NCI-H1694 treated with DMSO at 0.1 percent for 48 hours (cell line): ENCODE measurements at places on chromosomes 12 and 14.

GRCh38 chr14:35078082-35078481 is 32.0 kb downstream of the FAM177A1 start:
- no peak for DNase-seq

- no peak for DNase-seq
These were observed 38.3 kb downstream of the GNS start for GRCh38 chr12:64720884-64721283.

DNA sequence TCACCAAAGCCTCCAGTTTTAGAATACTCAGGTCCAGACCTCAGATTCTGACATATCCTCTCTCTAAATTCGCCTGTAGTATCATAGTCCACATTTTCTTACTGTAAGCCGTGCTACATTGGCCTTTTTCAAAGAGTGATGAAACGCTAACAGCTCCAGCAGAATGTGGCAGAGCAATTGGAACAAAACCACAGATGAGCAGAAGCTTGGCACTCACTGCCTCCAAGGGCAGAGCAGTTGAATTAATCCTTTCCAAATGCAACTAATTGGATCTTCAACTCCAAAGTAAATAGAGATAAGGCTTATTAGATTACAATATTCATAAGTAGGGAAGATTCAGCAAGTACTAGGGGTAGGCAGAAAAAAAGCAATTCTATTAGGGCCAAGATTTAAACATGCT is 128.3 kb downstream of the SLC35F4 start:
- no peak for DNase-seq

- DNase-seq, result no peak
These were observed 65.8 kb downstream of the DUSP6 start for GRCh38 chr12:89286501-89286900.

DNA sequence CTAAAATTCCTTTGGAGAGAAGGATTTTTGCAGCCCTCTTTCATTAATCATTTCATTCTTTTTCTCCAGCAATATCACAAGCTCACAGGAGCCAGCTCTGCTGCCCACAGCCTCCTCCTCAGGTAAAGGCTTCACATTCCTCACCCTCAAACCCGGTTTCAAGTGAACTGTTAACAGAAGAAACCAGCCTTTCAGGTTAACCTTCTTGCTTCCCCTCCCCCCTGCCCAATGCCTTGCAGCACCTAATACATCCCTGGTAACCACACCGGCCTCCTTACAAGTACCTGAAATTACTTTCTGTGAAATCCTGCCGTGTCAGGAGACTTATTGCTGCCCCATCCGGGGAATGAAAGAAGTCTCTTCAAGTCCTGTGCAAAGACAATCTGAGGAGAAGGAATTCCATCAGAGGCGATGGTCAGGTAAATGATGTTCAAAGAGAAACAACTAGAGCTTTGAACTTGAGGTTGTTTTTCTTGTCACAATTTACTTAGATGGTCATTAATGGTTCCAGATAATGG is 111.2 kb downstream of the MYRFL start:
- no peak for DNase-seq
